ENCODE measurements at places on chromosomes 6 and 20.

GRCh38 chr20:24770628-24771541, 178.2 kb upstream of the CST7 start:
- DNase-seq, result no peak

DNA sequence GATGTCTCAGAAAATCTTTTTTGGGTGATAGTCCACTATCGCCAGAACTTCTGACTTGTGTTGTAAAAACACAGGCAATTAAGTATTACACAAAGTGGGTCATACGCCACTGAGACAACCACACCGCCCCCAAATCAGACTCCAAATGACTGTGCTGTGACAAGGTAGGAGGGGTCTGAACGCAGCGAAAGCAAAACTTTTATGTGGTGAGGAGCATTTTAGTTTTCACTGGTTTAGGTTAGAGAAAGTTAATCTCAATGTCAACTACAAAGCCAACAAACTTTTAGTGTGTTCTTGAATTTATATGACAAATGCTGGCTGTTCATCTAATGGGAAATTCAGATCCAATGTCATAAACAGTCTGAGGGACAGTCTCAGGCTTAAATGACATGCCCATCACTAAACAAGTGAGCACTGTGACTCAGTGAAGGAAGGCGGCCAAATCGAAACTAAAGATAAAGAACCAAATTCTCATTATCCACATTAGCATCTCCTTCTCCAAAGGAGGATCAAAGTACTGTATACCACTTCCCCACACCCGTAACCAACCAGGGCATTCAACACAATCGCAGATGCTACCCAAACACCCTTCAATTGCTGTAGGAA, 186.7 kb downstream of the GJA10 start:
- DNase-seq, result no peak

DNA sequence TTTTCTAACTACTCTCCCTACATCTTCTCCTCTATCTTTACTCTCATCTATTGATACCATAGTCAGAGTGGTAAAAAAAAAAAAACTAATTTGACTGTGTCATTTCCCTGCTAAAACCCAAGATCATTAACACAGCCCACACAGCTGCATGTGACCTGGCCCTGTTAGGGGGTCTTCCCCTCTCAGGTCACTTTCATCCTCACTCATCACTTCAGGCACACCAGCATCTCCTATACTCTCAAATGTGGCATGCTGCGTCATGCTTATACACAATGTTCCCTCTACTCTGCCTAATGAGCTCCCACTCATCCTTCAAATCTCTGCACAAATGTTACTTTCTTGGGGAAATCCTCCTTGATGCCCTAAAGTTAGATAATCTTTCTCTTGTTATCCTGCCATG, 86.8 kb downstream of the CDK19 start:
- DNase-seq, result no peak

GRCh38 chr6:11700118-11700718, 78.4 kb downstream of the ADTRP start:
- DNase-seq, result no peak

DNA sequence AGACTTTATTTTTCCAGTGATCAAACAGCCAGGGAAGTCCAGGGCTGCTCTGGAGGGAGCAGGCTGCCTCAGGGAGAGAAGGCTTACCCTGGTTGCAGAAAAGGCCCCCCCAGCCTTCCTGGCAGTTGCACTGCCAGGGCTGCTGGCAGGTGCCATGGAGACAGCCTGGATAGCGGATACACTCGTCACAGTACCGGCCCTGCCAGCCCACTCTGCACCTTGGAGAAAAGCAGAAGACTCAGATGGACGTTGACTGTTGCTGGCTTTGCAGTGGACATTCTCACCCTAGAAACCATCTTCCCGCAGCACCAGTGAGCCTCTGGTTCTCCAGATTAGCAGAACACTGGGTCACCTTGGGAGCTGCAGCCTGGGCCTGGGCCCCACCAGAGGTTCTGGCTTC, 5.4 kb downstream of the DLL1 start:
- no peak for DNase-seq

DNA sequence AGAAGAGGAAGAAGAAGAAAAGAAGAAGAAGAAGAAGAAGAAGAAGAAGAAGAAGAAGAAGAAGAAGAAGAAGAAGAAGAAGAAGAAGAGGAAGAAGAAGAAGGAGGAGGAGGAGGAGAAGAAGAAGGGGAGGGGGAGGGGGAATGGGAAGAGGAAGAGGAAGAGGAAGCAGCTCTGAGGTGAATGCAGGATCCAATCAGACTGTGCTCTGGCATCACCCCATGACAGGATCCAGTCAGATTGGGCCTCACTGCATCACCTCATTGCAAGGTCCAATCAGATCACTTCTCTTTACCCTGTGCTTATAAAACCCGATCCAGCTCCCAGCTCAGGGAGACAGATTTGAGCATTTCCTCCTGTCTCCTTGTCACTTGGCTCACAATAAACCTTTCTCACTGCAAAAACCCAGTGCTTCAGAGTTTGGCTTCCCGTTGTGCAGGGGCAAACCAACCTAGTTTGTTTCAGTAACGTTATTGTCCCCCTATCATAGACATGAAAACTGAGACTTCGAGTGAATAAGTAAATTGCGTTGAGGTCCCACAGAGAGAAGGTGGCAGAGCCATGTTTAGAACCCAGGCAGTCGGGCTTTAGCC, 28.6 kb upstream of the YWHAB start:
- no peak for DNase-seq

- no peak for DNase-seq
These were observed 2.5 kb upstream of the NAA20 start for GRCh38 chr20:20014659-20015058.

DNA sequence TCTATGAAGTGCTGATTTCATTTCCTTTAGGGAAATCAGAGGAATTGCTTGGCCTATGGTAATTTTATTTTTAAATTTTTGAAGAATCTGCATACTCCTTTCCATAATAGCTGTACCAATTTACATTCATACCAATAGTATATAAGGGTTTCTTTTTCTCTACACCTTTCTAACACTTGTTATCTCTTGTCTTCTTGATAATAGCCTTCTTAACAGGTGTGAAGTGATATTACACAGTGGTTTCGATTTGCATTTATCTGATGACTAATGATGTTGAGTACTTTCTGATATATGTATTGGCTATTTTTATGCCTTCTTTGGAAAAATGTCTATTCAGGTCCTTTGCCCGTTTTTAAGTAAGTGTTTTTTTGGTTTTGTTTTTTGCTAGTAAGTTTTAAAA, 40.8 kb downstream of the SMAP1 start:
- DNase-seq, result no peak

GRCh38 chr20:16654858-16655535, 74.8 kb upstream of the SNRPB2 start:
- DNase-seq, result no peak

GRCh38 chr6:132698608-132699007, 15.2 kb downstream of the VNN1 start:
- DNase-seq, result no peak

GRCh38 chr6:34237316-34237721, 646 bp downstream of the HMGA1 start:
- DNase-seq, result no peak

DNA sequence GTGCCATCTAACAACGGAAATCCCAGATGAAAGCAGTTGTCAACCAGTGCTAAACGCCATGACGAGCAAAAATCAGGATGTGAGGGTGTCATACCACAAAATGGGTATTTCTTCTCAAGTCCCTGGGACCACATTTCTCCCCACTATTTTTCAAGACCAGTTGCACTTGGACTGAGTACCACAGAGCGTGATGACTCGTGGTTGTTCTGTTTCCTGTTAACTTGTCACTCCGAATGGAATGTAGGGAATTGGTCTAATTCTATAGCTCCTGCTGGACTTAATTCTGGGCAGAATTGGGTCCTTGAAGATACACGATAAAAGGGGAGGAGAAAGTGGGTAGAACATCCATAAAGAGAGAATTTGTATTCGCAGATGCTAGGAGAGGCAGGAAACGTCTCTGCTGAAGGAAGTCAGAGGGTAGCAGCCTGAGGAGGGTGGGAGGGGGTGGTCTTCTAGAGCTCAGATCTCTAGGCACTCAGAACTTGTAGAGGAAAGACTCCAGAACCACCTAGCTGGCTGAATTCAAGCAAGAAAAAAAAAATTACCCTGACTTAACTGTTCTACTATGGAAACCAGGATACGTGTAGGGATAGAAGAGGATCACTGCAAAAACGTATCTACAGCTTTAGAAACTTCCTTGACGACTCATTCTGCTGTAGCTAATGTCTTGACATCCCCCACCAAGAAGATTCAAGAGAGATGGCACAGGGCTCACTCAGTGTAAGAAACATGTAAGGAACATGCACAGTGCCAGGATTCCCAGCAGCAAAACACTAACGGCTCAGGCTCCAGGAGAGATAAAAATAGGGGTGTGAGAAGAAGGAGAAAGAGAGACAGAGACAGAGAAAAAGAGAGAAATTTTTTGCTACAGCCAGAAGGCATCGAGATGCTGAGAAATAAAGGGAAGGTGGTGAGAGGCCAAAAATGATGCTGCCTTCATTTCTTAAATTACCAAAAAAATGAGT, 494.7 kb downstream of the CD83 start:
- DNase-seq, result peak; percentile 65
